ENCODE measurements at places on chromosomes 5 and 9. TPM values are rescaled to one million over a fixed set of nuclear protein-coding genes. Genes with fewer than 3 reads are reported as not detected.

Gene IL13
- total RNA-seq, result not detected

Gene EFNA5
- total RNA-seq, result 7.8 TPM

Gene CCNI2
- 0.07 TPM for total RNA-seq

Gene FYB1
- total RNA-seq, result not detected

Gene SLC36A2
- not detected for total RNA-seq

Gene RIGI
- 6.1 TPM for total RNA-seq

Gene PCDHGB5
- not detected for total RNA-seq

Gene TAF11L5
- not detected for total RNA-seq

Gene FGF1
- total RNA-seq, result 2.9 TPM

Gene UBTD2
- total RNA-seq, result 29.2 TPM

Gene C5orf58
- 4.3 TPM for total RNA-seq

Gene SPAAR
- 0.07 TPM for total RNA-seq

Gene PRRX2
- 10.8 TPM for total RNA-seq

All from H7 (cell line).